ENCODE measurements at places on chromosomes 3 and 15. TPM values are rescaled to one million over a fixed set of nuclear protein-coding genes. Genes with fewer than 3 reads are reported as not detected.

- no peak overlapping the region for H3K27ac ChIP-seq
- no peaks in the 10 kb centered on the region for H3K27me3 ChIP-seq
- DNase-seq = no peak
- no peaks in the 10 kb centered on the region for H3K4me1 ChIP-seq
- H3K36me3 ChIP-seq = no peaks in the 10 kb centered on the region
Observed at GRCh38 chr3:133384331-133385027, 15.4 kb upstream of the BFSP2 start.

GRCh38 chr3:136106101-136106500 is 90.0 kb downstream of the MSL2 start:
- no peak for DNase-seq
- H3K27me3 ChIP-seq = no peaks in the 10 kb centered on the region
- H3K27ac ChIP-seq = no peak overlapping the region
- H3K4me3 ChIP-seq = no peak overlapping the region

- no peaks in the 10 kb centered on the region for H3K4me1 ChIP-seq
- no peak overlapping the region for H3K4me3 ChIP-seq
- no peaks in the 10 kb centered on the region for H3K36me3 ChIP-seq
- H3K27me3 ChIP-seq = no peaks in the 10 kb centered on the region
- H3K27ac ChIP-seq = no peak overlapping the region
Observed at GRCh38 chr15:47796339-47796738, 79.0 kb downstream of the SEMA6D start.

The ACP3 gene
- polyA plus RNA-seq = 55.6 TPM

The CHRFAM7A gene
- polyA plus RNA-seq = 2.9 TPM

The ALDH1A3 gene
- not detected for polyA plus RNA-seq

The SOX14 gene
- polyA plus RNA-seq = not detected

DNA sequence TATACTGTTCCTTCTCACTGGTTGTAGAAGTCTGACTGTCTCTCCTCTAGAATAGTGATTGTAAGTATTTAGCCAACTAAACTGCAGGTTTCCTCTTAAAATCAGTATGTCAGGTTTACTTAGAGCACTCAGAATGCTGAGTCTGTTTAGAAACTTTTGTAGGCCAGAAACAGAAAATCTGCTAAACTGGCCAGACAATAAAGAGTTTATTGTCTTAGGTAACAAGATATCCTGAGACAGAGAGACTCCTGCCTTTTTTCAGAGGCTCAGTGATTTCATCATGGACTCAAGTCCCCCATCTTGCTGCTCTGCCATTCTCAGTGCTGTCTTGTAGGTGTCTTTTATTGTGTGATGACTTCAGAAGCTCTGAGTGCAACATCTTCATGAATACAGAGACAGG is 279.0 kb downstream of the MFSD1 start:
- no peak overlapping the region for H3K27ac ChIP-seq
- no peak overlapping the region for H3K4me3 ChIP-seq
- H3K27me3 ChIP-seq = no peaks in the 10 kb centered on the region
- no peak for DNase-seq

GRCh38 chr3:106629215-106629832 is 747.9 kb upstream of the CCDC54 start:
- no peaks in the 10 kb centered on the region for H3K36me3 ChIP-seq
- H3K27me3 ChIP-seq = no peaks in the 10 kb centered on the region
- no peaks in the 10 kb centered on the region for H3K4me1 ChIP-seq
- DNase-seq = no peak

DNA sequence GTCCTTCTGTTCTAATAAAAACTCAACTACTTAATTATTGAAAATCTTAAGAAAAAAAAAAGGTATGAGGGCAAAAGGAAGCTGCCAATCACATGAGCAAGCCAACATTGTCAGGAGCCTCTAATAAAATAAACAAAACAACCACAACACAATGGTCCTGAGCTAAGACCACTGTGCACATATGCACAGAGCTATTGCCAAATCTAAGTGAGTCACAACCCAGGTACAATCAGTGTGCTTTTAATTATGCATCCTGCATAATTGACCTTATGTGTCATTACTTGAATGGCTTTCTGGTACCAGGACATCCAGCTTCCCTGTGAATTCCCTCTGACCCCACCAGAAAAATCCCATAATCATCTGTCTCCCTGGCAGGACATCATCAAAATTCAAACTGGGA is 639.8 kb downstream of the MAGI1 start:
- H3K36me3 ChIP-seq = no peaks in the 10 kb centered on the region
- no peak overlapping the region for H3K27ac ChIP-seq
- H3K4me3 ChIP-seq = no peak overlapping the region
- no peak for DNase-seq
- H3K27me3 ChIP-seq = no peaks in the 10 kb centered on the region

DNA sequence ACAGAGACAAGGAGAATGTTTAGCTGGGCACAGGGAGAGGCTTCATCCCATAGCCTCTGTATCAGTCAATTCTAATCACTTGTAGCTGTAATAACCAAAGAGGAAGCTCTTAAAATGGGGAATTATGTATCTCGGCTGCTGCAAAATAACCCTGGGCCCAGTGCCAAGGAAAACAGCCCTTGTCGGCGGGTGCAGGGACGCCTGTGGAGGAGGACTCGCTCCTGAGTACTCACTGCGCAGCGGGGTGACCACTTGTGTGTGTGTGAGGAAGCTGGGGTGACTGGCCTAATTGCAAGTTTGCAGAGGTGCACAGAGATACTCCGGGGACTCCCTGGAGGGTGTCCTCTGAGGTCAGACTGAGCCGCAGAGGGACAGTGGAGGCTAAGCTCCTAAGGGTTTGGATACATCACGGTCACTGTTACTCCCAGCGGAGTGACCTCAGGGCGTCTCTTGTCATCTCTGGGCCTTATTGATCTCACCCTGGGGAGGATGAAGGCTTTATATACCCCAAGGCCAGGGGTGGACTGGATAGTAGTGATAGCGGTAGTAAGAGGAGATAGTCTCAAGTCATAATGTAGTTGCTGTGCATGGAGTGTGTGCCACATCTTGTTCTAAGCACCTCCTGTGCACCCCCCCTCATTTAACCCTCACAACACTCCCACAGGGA is 37.2 kb downstream of the SLC6A6 start:
- no peaks in the 10 kb centered on the region for H3K27me3 ChIP-seq
- H3K4me1 ChIP-seq = peaks cover 77% of the 10 kb centered on the region
- peak overlapping the region; percentile 88 for H3K27ac ChIP-seq
- peaks cover 17% of the 10 kb centered on the region for H3K36me3 ChIP-seq
- H3K4me3 ChIP-seq = no peak overlapping the region

- peaks cover 90% of the 10 kb centered on the region for H3K4me1 ChIP-seq
- H3K27me3 ChIP-seq = peaks cover 6% of the 10 kb centered on the region
Observed at GRCh38 chr3:12962292-12962691, 110.9 kb downstream of the IQSEC1 start.

DNA sequence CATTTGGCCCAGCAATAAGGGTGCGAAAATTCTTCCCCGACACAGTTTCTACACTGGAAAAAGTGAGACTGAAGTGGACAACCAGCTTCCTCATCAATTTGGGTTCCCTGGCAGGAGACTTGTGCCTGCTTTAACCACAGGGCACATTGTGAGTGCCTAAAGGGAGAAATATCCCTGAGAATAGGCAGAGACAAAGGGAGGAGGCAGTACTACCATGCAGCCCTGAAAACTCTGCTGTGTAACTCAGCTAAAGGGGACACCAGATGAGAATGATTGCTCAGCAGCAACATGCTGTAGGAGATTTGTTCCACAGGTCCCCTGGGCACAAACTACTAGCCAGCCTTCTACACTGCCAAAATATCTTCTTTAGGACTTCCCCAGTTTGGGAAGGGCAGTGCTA is 15.6 kb upstream of the KPNA4 start:
- H3K27me3 ChIP-seq = no peaks in the 10 kb centered on the region
- no peak overlapping the region for H3K4me3 ChIP-seq
- no peak for DNase-seq
- no peaks in the 10 kb centered on the region for H3K4me1 ChIP-seq
- no peak overlapping the region for H3K27ac ChIP-seq
- H3K36me3 ChIP-seq = no peaks in the 10 kb centered on the region

- no peak overlapping the region for H3K27ac ChIP-seq
- peaks cover 13% of the 10 kb centered on the region for H3K27me3 ChIP-seq
- H3K36me3 ChIP-seq = no peaks in the 10 kb centered on the region
- no peak for DNase-seq
- no peak overlapping the region for H3K4me3 ChIP-seq
- no peaks in the 10 kb centered on the region for H3K4me1 ChIP-seq
Observed at GRCh38 chr15:70702584-70702983, 60.8 kb downstream of the UACA start.

- H3K36me3 ChIP-seq = no peaks in the 10 kb centered on the region
- no peaks in the 10 kb centered on the region for H3K27me3 ChIP-seq
- no peak for DNase-seq
Observed at GRCh38 chr15:27427276-27427675, 456.3 kb downstream of the GABRG3 start.

- no peaks in the 10 kb centered on the region for H3K4me1 ChIP-seq
- peaks cover 2% of the 10 kb centered on the region for H3K36me3 ChIP-seq
- no peak overlapping the region for H3K4me3 ChIP-seq
- no peak overlapping the region for H3K27ac ChIP-seq
- DNase-seq = no peak
- no peaks in the 10 kb centered on the region for H3K27me3 ChIP-seq
Observed at GRCh38 chr3:119819806-119820205, 37.9 kb downstream of the NR1I2 start.

DNA sequence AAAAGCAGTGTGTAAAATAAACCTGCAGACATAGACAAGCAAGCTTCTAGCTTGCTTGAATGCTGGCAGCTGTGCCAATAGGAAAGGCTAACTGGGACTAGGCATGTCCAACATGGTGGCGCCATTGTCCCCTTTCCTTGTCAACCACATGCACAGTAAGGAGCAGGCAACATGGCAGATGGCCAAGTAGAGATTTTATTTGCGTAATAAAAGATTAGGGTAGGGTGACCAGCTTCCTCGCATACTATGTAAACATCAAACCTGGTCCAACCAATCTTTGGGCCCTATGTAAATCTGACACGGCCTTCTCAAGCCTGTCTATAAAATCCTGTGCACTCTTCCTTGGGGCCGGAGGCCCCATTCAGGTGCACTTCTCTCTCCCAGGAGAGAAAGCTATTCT is 575.4 kb upstream of the GOLIM4 start:
- H3K36me3 ChIP-seq = no peaks in the 10 kb centered on the region
- H3K27ac ChIP-seq = no peak overlapping the region
- H3K4me3 ChIP-seq = no peak overlapping the region
- no peak for DNase-seq

The SCAANT1 gene
- not detected for polyA plus RNA-seq

GRCh38 chr15:26981492-26981891 is 10.5 kb downstream of the GABRG3 start:
- no peak overlapping the region for H3K27ac ChIP-seq
- H3K4me3 ChIP-seq = no peak overlapping the region
- no peaks in the 10 kb centered on the region for H3K4me1 ChIP-seq
- DNase-seq = no peak
- H3K27me3 ChIP-seq = no peaks in the 10 kb centered on the region

The COL6A5 gene
- polyA plus RNA-seq = not detected

DNA sequence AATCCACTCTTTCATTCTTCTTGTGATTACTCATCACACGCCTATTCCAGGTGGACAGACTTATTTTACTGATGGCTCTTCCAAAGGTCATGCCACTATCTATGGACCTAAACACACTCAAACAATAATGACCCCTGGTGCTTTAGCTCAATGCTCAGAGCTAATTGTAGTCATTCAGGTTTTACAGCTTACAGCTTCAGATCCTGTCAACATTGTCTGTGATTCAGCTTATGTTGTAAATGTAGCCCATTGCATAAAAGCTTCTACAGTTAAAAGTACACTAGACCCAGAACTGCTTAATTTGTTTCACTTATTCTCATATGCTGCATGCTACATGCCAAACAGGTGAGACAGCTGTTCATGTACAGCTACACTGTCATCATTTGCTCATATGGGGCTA is 49.2 kb downstream of the LSM3 start:
- no peak overlapping the region for H3K27ac ChIP-seq
- no peak for DNase-seq
- no peaks in the 10 kb centered on the region for H3K27me3 ChIP-seq
- H3K36me3 ChIP-seq = no peaks in the 10 kb centered on the region
- peaks cover 4% of the 10 kb centered on the region for H3K4me1 ChIP-seq

The EAF2 gene
- polyA plus RNA-seq = 75.7 TPM

GRCh38 chr15:29207027-29207757 is 62.4 kb downstream of the NSMCE3 start:
- H3K27ac ChIP-seq = no peak overlapping the region
- H3K36me3 ChIP-seq = no peaks in the 10 kb centered on the region
- H3K4me1 ChIP-seq = no peaks in the 10 kb centered on the region

GRCh38 chr15:101451266-101451799 is 38.2 kb downstream of the PCSK6 start:
- H3K36me3 ChIP-seq = no peaks in the 10 kb centered on the region
- peak overlapping the region; percentile 51 for H3K27ac ChIP-seq
- no peaks in the 10 kb centered on the region for H3K27me3 ChIP-seq

The ITPR1 gene
- polyA plus RNA-seq = 3.2 TPM

GRCh38 chr3:29771602-29772001 is 490.7 kb downstream of the RBMS3 start:
- H3K36me3 ChIP-seq = no peaks in the 10 kb centered on the region
- H3K4me1 ChIP-seq = peaks cover 5% of the 10 kb centered on the region
- H3K4me3 ChIP-seq = no peak overlapping the region
- no peak for DNase-seq
- H3K27ac ChIP-seq = no peak overlapping the region
- no peaks in the 10 kb centered on the region for H3K27me3 ChIP-seq

- no peaks in the 10 kb centered on the region for H3K36me3 ChIP-seq
- H3K27me3 ChIP-seq = peaks cover 35% of the 10 kb centered on the region
- no peak for DNase-seq
Observed at GRCh38 chr3:123031051-123031450, 3.5 kb upstream of the SEMA5B start.

GRCh38 chr3:97960993-97961766 is 11.1 kb downstream of the RIOX2 start:
- H3K36me3 ChIP-seq = peaks cover 64% of the 10 kb centered on the region
- H3K4me1 ChIP-seq = peaks cover 22% of the 10 kb centered on the region
- no peaks in the 10 kb centered on the region for H3K27me3 ChIP-seq

DNA sequence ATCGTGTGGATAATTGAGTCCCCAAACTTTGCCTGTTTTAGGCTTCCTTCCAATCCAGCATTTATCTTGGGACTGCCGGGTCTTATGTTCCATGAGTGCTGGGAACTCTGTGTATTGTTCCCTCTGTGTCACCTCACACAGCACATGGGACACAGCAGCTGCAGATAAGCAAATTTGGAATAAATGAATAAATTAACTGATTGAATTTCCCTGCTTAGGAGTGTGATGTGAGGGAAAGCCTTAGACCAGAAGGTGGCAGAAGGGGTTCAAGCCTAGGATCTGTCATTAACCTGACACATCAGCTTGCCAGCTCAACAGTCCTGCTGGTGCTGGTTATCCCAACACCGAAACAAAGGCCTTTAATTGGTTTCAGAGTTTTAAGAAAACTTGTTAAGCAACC is 114.3 kb downstream of the OXSM start:
- H3K27me3 ChIP-seq = no peaks in the 10 kb centered on the region
- no peaks in the 10 kb centered on the region for H3K36me3 ChIP-seq
- no peak overlapping the region for H3K4me3 ChIP-seq
- H3K27ac ChIP-seq = no peak overlapping the region

The GOLGA6L4 gene
- 0.64 TPM for polyA plus RNA-seq

The FGF7 gene
- not detected for polyA plus RNA-seq

The SNTN gene
- polyA plus RNA-seq = not detected

The ABI3BP gene
- polyA plus RNA-seq = not detected

Measured in CD14-positive monocyte (primary cell).